ENCODE measurements at places on chromosomes 12 and 14.

- DNase-seq = no peak
Measured at GRCh38 chr12:31033681-31034080, 40.0 kb upstream of the DDX11 start.

DNA sequence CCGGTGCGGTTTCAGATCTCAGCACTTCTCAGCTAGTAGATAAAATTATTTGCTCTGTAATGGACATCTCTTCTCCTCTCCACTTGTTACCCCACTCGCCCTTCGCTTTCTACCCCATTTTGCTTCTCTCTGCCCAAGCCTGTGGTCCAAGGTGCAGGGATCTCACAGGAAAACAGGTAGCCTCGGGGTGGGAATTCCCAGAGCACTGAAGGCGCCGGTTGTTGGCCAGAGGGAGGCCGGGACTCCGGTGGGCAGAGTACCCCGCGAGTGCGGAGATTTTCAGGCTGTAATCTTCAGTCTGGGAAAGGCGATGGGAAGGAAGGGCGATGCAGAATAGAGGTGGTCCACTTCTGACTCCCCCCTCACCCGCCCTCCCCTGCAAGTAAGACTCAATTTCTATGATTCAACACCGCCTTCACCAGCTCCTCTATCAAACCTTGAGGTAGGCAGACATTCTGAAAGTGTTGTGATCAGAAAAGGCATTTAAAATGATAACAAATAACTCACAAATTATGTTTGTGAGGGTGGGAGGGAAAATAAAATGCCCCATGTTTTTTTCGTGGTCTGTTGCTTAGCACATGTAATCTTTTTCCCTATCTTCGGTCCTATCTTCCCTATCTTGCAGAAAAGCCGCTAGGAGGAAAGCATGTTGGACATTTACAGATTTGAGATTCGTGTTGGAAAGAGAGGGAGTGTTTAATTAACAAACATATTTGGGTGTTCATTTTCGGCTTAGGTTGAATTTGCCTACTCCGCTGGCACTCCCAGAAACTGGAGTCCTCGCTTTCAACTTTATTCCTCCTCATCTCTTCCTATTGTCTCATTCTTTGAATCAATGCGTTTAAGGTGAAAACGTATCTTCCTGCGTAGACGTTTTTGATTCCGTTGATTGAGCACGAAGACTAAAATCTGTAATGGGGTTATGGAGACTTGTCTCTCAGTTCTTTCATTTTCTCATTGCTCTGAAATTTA, 8.5 kb downstream of the FOXG1 start:
- DNase-seq = peak; percentile 62

GRCh38 chr14:65750906-65751305, 338.4 kb downstream of the FUT8 start:
- DNase-seq = peak; percentile 90

- peak; percentile 67 for DNase-seq
Measured at GRCh38 chr14:38207736-38208617, at the start of gene SSTR1. TSS of gene SSTR1 (plus strand) at chr14:38207904. CDS start at chr14:38209390, 1,486 bp downstream.

- no peak for DNase-seq
Measured at GRCh38 chr14:61179061-61179690, 102.0 kb downstream of the TMEM30B start.

- DNase-seq = no peak
Measured at GRCh38 chr14:100330388-100330931, 7.3 kb downstream of the SLC25A47 start.

- no peak for DNase-seq
Measured at GRCh38 chr14:97380539-97380941, 583.4 kb downstream of the VRK1 start.

GRCh38 chr12:68918960-68919359, 14.0 kb downstream of the CPM start:
- DNase-seq = no peak

- DNase-seq = no peak
Measured at GRCh38 chr12:48827513-48828096, 9.3 kb downstream of the CACNB3 start.

DNA sequence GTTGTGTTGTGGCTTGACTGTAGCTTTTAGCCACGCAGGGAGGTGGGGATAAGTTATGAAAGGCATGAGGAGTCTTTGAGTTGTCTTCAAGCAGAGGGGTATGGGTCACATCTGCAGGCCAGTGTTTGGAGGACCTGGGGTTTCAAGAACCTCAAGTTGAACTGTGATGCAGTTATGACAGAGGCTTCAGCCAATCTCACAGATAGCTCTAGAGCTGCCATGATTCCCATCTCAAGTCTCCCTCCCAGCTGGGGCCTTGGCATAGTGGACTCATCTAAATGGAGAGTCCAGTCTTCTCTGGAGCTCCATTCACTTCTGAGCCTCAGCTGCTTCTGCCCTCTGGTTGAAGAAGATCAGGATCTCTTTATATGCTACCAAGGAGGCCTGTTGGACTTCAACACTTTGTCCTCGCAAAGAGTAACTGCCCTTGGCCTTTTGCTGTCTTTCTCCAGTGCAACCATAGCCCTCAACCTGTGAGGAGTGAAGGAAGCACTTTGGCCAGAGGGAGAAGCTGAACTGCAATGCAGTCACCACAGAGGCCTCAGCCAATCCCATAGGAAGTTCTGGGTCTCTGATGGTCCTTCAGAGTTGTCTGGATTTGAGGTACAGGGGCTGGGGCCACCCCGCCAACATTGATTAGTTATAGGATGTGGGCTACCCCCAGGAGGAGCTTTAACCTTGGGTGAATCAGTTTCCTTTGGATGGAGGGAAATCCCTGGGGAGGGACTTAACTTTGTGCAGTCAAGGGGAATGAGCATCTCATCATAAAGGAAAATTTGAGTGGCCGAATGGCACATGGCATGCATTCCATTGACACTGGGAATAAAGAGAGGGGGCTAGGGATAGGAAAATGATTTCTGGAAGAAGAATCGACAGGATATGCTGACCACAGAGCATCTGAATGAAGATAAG, 230.5 kb downstream of the PCNX1 start:
- no peak for DNase-seq

DNA sequence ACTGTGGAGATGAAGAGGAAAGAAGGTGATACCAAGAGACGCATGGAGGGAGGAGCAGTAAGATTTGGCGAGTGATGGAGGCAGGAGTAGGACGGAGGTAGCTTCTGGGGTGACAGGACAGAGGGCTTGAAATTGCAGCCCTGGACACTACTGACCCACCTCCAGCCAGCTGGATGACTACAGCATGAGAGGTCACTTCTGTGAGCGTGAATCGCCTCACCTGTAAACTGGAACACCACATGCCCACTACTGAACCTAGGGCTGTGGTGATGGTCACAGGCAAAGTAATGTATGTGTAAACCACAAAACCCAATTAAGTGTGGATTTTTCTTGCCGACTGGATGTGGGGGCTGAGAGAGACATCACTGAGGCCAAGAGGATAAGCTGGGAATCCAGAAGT, 6.6 kb upstream of the KRT4 start:
- DNase-seq = no peak

GRCh38 chr14:32559590-32559989, 230.5 kb downstream of the AKAP6 start:
- no peak for DNase-seq

DNA sequence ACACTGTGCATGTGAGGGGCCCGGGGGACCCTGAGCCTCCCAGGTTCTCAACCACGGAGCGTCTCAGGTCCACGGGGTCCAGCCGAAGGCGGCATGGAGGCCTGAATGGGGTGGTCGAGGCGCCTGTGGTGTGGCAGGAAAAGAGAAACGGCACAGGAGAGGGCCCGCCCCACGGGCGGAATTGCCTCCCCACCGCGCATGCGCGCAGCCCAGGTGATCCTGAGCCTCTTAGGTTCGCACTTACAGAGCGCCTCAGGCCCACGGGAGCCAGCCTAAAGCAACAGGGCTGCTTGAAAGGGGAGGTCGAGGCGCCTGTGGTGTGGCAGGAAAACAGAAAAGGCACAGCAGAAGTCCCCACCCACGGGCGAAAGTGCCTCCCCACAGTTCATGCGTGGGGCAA, 311.0 kb downstream of the ALG10 start:
- no peak for DNase-seq

DNA sequence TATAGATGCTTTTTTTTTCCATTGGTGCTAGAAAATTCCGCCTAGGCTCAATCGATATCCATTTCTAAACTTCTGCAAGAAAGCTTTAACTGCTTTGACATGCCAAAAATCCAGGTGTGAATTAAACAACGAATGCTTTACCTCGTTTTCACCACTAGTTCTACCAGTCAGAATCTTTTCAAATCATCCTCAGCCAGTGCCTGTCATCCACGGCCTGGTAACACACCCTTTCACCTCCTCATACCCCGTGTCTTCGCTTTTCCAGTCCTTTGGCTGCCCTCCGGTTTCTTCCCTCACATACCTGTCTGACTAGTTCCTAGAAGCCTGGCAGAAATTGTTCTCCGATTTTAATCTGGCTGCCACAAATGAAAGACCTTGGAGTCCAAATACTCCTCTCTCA, 1.4 kb upstream of the PHC1 start:
- DNase-seq = peak; percentile 34

GRCh38 chr12:19245106-19245505, 115.6 kb downstream of the PLEKHA5 start:
- no peak for DNase-seq

DNA sequence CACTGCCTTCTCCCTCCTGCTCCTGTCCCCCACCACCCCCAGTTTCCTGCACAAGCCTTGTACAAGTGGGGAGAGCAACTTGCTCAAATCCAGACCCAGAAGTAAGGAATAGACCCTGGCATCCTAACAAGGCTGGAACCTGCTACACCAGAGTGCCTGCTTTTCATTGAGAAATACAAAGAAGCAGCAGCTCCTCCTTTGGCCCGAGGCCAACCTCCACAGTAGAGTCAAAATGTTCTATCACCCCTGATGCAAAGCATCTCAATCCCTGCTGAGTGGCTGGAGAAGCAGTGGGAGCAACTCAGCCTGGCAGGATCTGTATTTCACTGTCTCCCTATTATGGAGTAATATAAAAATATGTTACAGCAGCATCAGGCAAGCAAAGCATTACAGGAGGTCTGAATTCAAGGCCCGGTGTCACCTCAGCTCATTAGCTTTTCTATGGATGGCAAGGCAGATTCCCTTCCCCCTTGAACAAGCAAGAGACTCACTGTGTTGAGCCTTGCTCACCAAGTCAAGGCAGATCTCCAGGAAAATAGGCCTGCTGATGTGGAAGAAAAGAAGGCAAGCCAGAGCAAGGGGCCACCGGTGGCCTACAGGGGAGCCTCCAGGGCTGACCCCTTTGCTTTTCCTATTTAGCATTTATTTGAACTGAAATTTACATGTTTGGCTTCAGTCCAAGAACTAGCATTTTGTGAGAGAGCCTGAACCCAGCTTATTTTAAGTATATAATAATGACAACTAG, 186.3 kb upstream of the EGLN3 start:
- DNase-seq = no peak

DNA sequence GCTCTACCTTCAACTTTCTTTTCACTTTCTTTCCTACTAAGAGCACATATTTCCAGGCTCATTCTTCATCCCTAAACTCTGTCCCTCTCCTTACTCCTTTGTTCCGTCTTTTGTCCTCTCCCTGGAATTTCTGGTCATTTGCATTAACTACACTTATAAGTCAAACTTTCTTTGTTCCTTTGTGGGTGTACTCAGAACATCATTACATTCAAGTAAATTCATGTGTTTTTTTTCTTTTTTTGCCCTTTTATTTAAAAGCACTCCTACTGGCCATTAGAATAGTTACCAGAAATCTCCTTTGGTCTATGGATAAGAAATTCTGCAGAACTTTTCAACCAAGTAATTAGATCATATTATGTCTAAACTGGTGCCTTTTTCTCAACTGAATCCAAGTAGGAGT, 802.6 kb downstream of the DIO2 start:
- no peak for DNase-seq

DNA sequence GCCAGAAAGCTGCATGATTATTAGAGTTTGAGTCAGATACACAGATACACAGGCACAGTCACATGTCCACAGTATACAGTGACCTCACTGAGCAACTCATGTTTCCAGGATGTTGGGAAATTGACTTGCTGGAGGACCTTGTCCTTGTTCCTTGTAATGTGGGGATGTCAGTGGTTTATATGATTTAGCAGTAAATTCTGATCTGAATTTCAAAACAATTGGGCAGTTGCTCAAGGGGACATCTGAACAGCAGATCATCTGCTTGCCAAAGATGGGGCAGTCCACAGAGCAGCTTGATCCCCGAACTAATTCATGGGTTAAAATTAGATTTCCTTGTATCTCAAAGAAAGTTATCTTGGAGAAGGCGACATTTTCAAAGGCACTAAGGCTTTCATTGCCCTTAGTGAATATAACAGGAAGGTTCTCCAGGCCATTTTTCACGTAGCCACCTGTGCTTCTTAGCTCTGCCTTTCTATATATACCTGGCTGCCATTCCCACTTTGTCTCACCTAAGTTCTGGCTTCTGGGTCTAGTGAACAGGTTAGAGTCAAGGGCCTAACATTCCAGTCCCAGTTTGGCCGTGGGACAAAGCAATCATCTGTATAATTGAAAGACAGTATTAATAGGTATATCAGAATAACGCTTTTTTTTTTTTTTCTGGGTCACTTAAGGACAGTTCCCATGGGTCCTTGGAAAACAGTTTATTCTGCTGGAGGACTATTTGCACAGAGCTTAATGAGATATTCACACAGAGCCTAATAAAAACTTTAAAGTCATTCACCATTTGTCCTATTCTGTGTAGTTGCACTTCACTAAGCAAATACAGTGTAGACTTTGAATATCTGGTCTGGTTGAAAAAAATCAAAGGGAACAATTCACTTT, 64.9 kb upstream of the STRN3 start:
- peak; percentile 65 for DNase-seq

DNA sequence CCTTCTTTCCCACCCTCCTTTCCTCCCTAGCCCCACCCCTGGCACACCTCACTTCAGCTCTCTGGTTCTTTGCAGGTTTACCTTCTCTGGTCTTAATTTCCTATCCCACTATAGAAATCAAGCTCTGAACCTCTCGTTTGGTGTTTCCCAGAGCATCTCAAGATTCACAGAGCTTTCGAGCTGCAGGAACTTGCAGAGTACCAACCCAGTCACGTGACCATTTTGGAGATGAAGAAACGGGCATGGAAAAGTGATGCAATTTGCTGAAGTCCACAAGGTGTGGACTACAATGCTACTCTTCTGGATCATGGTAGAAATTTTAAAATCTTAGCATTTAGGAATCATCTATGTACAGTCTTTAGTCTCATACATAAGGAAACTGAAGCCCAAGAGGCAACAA, 205.8 kb downstream of the NTF3 start:
- no peak for DNase-seq

GRCh38 chr14:87995500-87996290, 2.7 kb upstream of the GALC start:
- DNase-seq = no peak

DNA sequence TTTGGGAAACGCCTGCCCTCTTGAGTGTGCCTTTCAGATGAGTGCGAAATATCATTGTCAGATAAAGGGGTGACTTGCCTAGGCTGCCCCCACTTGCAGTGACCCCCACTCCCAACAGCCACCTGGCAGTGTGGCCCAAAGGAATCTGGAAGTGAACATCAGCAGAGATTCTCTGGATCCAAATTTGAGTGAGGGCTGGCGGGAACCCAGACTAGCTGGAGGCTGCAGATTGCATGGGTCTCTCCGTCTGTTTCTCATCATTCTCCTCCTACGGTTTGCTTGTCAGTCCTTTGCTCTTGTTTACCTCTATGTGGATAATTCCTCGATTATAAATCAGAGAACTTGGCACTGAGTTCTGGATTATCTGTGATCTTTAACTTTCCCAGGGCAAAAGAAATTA, 280.8 kb downstream of the ZFP36L1 start:
- no peak for DNase-seq

GRCh38 chr12:10395390-10395998, 5.7 kb upstream of the KLRK1 start:
- DNase-seq = peak; percentile 91

Measured in DMS153 (cell line).